ENCODE measurements at places on chromosomes 2 and 18.

DNA sequence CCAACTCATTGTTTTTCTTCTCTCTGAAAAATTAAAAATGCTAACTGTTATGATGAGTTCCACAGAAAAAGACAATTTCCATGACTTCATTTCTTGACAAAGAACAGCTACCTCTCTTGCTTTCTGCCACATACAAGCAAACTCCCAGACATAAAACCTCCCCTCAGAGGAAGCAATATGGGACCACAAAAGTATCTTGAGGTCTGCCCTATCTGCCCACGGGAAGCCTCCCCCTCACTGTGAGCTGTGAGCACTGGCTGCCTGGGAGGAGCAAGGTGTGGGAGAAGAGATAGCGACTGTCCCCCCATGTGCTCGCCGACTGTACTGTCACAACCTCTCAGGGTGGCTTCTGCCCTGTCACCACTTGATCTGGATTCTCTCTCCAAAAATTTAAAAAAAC lies 69.7 kb upstream of the NRP2 start:
- DNase-seq, result no peak

DNA sequence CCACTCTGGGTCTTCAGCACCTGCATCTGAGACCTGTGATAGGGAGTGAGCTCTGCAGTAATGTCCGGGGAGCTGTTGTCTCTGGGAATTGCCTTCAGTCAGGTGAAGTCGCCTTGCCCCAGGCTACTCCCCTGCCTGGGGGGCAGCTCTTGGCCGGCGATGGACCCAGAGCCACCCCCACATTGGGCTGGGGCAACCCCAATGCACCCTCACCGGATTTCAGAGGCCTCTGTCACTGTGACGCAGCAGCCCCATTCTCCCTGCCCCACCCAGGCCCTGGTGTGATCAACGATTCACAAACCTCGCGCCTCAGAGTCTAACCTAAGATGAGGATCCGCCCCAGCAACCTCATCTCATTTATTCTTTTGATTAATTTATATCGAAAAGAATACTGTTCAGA lies 303.6 kb downstream of the NDUFA10 start:
- DNase-seq, result no peak

- DNase-seq, result no peak
Measured at GRCh38 chr2:28451793-28452533, 43.9 kb upstream of the PLB1 start.

- no peak for DNase-seq
Measured at GRCh38 chr2:64295326-64296139, 151.3 kb upstream of the PELI1 start.

GRCh38 chr2:43427032-43427424 lies 168.8 kb downstream of the THADA start:
- DNase-seq, result no peak

- DNase-seq, result no peak
Measured at GRCh38 chr2:50584185-50584584, 447.7 kb downstream of the NRXN1 start.

- no peak for DNase-seq
Measured at GRCh38 chr18:36298126-36298741, 721 bp downstream of the FHOD3 start.

DNA sequence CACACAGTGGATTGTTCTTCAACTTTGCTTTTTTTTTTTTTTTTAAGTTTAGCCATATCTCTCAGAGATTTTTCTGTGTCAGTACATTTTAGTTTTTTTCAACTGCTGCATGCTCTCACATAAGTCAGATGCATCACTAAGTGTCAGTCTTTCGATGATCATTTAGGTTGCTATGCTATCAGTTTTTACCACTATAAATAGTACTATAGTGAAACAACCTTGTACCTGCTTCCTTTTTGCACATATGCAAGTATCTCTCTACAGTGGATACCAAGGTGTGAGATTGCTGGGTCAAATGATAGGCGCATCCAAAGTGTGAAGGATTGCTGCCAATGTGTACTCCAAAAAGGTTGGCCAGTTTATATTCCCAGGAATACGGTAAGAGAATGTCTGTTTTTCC lies 33.5 kb upstream of the MAP4K3 start:
- no peak for DNase-seq

- no peak for DNase-seq
Measured at GRCh38 chr2:187586011-187586641, 31.9 kb upstream of the TFPI start.

- DNase-seq, result no peak
Measured at GRCh38 chr2:157845081-157845480, 31.0 kb downstream of the ACVR1 start.

DNA sequence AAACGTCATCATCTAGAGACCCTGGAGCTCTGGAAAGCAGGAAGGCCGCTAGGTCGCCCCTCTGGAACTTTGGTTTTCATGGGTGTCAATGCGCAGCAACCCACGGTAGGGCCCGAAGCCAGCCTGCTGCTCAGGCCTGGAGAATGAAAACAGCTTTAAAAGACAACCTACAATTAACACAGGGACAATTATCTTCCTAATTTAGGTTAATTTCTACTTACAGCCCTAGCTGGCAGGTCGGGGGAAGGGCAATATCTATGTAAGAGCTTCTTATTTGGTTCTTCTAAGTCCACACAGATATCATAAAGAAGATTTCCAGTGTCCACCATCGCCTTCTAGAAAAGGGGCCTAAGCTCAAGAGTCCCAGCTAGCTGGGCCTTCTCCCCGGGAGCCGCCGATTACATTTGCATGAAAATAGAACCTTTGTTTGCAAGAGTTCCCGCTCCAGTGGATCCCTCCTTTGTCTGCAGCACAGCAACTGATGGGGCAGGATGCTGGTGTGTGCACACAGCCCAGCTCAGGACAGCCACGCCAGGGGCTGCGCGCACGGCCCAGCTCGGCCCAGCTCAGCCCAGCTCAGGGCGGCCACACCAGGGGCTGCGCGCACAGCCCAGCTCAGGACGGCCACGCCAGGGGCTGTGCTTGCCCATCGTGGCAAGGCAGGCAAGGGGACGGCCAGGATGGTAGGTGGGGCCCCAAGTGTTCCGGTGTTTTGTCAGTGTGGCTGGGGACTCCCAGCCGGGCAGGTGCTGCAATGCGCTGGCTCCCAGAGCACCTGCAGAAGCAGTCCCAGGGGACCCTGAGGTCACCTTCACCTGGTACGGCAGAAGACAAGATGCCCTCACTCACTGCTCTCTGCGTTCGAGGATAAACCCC lies 109.1 kb downstream of the HDAC4 start:
- no peak for DNase-seq

- no peak for DNase-seq
Measured at GRCh38 chr18:47110492-47111274, 39.6 kb downstream of the HDHD2 start.

DNA sequence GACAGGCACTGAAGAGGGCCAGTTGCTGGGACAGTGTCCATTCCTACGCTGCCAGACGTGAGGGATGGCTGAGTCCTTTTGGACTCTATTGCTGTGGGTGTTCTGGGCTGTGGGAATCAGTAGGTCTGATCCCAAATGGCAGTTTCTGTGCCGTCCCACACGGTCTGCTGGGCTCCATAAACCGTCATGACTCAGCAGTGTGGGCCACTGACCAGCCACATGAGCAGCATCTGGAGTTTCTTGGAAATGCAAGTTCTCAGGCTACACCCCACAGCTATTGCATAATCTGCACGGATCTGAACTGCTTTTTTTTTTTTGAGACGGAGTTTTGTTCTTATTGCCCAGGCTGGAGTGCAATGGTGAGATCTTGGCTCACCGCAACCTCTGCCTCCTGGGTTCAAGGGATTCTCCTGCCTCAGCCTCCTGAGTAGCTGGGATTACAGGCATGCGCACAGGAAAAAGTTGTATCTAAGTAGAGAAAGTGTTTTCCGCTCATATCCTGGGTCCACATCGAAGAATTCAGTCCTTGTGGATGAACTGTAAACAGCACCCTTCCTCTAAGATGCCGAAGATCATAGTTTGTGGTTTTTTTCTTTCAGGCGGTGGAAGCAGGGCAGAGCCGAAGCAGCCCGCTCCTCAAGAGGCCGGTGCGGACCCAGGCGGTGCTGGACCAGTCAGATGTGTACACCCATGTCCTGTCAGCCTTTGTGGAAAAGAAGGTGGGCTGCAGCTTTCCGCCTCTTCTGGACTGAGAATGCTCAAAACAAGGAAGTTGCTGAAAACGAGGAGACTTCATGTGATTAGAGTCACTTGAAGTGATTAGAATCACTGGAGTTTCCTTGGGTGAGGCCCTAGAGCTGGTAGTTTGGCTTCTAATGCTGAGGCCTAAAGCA lies 25.5 kb downstream of the RMC1 start:
- DNase-seq, result no peak

DNA sequence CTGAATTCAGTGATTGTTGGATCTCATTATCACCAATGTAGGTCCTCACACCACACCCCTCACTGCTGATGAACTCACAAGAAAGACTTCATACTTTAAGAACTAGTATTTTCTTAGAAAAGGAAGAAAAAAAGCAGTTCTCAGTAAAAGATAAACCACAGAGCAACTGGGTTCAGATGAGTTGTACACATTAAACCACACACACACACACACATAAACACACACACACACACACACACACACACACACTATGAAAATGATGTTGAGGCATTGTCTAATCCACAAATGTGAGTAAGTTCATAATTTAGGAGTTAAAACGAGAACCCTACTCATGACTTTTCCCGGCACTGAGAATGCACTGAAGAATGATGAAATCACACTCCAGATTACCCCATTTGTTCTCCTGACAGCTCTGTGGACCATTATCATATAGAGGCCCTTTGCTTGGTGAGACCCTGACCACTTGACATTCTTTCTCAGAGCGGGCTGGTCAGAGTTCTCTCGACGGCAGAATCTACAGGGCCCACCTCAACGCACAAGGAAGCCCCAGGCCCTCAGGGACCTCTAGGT lies 106.2 kb downstream of the BCL2 start:
- DNase-seq, result no peak

GRCh38 chr18:55381277-55381676 lies 206.7 kb downstream of the TCF4 start:
- no peak for DNase-seq

DNA sequence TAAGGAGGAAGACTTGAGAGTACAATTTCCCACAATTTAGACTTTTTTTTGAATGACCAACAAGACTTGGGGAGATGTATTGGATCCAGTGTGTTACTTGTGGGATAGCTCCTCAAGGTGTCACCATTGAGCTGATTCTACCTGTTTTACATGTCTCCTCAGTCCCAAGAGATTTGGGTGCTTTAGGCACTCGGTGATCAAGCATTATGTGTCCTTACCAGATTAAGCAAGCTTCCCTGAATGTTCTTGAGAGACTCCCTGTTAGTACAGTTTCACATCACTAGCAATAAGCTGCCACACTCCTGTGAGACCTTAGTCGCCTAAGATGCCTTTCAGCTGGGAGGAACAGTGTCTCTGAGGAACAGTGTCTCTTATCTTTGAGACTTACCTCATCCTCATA lies 384.3 kb upstream of the SYT4 start:
- DNase-seq, result no peak

- no peak for DNase-seq
Measured at GRCh38 chr18:50410894-50411293, 36.0 kb downstream of the SKA1 start.

DNA sequence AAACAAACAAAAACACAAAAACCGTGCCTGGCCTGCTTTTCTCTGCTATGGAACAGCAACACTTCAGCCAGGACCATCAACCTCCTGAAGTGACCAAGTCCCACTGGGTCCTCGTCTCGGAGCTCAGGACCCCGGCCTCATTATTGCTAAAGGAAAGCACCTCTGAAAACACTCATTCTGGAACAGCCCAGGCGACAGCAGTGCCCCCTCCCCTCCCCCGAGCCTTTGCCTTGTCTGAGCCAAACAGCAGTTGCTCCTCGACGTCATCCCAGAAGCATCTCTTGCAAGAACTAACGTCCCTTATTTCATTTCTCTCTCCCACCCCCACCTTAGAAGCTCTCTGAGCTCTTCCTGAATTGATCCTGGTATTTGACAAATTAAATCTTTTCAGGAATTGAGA lies 27.4 kb downstream of the APCDD1 start:
- DNase-seq, result no peak

DNA sequence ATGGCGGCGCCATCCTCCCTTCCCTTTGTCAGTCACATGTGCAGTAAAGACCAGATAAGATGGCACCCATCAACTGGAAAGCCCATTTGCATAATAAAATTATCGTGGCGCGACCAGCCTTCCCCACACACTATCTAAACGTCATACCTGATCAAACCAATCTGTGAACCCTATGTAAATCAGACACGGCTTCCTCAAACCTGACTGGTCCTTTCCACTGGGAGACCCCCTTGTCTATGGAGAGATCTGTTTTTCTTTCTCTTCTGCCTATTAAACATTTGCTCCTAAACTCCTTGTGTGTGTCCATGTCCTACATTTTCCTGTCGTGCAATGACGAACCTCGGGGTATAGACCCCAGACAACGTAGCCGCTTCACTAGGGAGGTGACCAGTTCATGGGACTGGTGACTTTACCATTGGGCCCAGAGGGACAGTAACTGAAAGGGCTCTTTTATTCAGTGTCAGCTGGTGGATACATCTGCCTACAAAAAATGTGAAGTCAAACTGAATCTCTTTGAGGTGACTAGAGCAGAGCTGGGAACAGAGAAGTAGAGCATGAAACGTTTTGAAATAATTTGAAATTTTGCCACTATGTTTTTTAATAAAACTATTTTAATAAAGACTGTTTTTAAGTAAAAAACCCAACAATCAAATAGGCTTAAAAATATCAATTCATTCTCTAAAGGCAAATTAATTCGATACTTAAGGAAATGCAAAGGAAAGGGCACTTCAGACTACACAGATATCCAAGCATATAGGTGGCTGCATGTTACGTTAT lies 87.5 kb downstream of the SOCS6 start:
- no peak for DNase-seq

- no peak for DNase-seq
Measured at GRCh38 chr2:25576596-25576995, 96.8 kb downstream of the DTNB start.

GRCh38 chr2:134379722-134380121 lies 125.8 kb downstream of the MGAT5 start:
- no peak for DNase-seq
